ENCODE measurements at places on chromosomes 4 and X. TPM values are rescaled to one million over a fixed set of nuclear protein-coding genes. Genes with fewer than 3 reads are reported as not detected.

The SLC39A8 gene
- 5.0 TPM for total RNA-seq

The CT45A7 gene
- total RNA-seq: not detected

The ANK2 gene
- total RNA-seq: 1,069 TPM

The BMP15 gene
- total RNA-seq: not detected

The HPF1 gene
- 38.8 TPM for total RNA-seq

The HOPX gene
- 54.5 TPM for total RNA-seq

The AKAP17A gene
- 18.8 TPM for total RNA-seq

The TRPC5OS gene
- total RNA-seq: not detected

The FHDC1 gene
- total RNA-seq: 7.2 TPM

The MAGEB17 gene
- total RNA-seq: not detected

The SHOX gene
- not detected for total RNA-seq

The DDX53 gene
- total RNA-seq: not detected

The TRMT2B gene
- total RNA-seq: 9.7 TPM

The PPP2R2C gene
- 60.7 TPM for total RNA-seq

The TGIF2LX gene
- total RNA-seq: not detected

The HPSE gene
- total RNA-seq: 0.94 TPM

The ACOX3 gene
- 51.6 TPM for total RNA-seq

The GAGE13 gene
- not detected for total RNA-seq

The PPBP gene
- 1.6 TPM for total RNA-seq

The NXF2 gene
- not detected for total RNA-seq

The PNMA6F gene
- total RNA-seq: not detected

The CFAP47 gene
- 5.6 TPM for total RNA-seq

The NDNF gene
- 4.1 TPM for total RNA-seq

The TACR3 gene
- 1.3 TPM for total RNA-seq

The CYBB gene
- 6.6 TPM for total RNA-seq

The XAGE1A gene
- not detected for total RNA-seq

The TMSB15C gene
- 56.3 TPM for total RNA-seq

The STOX2 gene
- total RNA-seq: 48.5 TPM

The RS1 gene
- not detected for total RNA-seq

The GUCY1B1 gene
- total RNA-seq: 36.9 TPM

The SH3TC1 gene
- 4.7 TPM for total RNA-seq

The POU4F2 gene
- not detected for total RNA-seq

The SGCB gene
- 70.1 TPM for total RNA-seq

The KDR gene
- 10.6 TPM for total RNA-seq

The ALPK1 gene
- total RNA-seq: 12.5 TPM

The TEX13B gene
- not detected for total RNA-seq

The PRIMPOL gene
- total RNA-seq: 29.7 TPM

The VCX gene
- not detected for total RNA-seq

The SLC9B1 gene
- total RNA-seq: 6.9 TPM

The TAF1 gene
- 111 TPM for total RNA-seq

The DGAT2L6 gene
- not detected for total RNA-seq

The CC2D2A gene
- total RNA-seq: 39.4 TPM

The RIPPLY1 gene
- not detected for total RNA-seq

The CT45A2 gene
- total RNA-seq: not detected

The RAB40AL gene
- total RNA-seq: 5.6 TPM

The GALNT7 gene
- total RNA-seq: 22.2 TPM

The SMR3B gene
- total RNA-seq: not detected

The RBBP7 gene
- 69.8 TPM for total RNA-seq

The RBM46 gene
- total RNA-seq: not detected

The GATA1 gene
- not detected for total RNA-seq

The CSN1S1 gene
- total RNA-seq: not detected

The LEF1 gene
- 7.5 TPM for total RNA-seq

The TLR6 gene
- total RNA-seq: 0.63 TPM

The ZCCHC4 gene
- 23.8 TPM for total RNA-seq

The MAGEA2 gene
- total RNA-seq: not detected

The YIPF7 gene
- total RNA-seq: 2.5 TPM

The ARHGAP36 gene
- total RNA-seq: 0.31 TPM

The APOOL gene
- total RNA-seq: 7.8 TPM
